Head of caudate nucleus (tissue), 42 donors: ENCODE measurements at places on chromosomes 11 and 22.

DNA sequence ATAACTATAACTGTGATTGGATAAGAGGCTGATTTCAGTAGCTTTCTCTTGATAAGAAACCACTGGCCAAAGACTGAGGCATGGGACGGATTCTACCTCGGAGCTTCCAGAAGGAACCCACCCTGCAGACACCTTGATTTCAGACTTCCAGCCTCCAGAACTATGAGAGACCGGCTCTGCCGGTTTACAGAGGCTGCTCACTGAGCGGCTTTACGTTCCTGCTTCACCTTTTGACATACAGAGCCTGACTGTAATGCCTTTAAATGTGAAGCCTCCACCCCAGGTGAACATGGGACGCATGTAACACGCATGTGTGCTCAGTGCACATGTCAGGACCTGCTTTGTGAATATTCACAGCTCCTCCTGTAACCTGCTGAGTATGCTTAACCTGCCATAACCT, 361.5 kb downstream of the CTTN start:
- DNase-seq = no peak

DNA sequence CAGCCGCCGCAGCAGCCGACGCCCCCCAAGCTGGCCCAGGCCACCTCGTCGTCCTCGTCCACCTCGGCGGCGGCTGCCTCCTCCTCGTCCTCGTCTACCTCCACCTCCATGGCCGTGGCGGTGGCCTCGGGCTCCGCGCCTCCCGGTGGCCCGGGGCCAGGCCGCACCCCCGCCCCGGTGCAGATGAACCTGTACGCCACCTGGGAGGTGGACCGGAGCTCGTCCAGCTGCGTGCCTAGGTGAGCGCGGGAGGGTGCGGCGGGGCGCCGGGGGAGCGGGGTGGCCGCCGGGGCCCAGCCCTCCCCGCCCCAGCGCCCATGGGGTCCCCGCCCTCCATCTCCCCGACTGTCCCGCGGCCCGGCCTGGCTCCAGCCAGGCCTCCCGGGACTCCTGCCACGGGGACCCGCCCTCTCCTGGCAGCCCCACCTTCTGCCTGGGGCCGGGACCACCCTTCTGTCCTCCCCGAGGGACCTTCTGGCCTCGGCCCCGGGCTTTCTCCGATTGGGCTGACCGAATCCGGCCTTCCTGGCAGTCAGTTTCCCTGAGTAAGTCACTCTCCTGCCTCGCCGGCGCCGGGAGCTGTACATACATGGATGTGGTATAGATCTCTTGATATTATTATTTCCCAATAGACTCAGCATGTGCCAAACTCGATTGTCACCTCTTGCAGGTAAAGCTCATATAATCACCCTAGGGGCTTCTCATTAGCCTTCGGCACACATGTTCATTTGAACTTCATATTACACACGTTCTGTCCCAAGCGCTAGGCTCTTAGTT, 720 bp downstream of the PACS1 start:
- peak; percentile 59 for DNase-seq

- DNase-seq = no peak
These were observed 199.5 kb downstream of the AASDHPPT start for GRCh38 chr11:106276859-106277436.

- DNase-seq = peak; percentile 5
These were observed 41.7 kb downstream of the OTOG start for GRCh38 chr11:17588721-17589120.

DNA sequence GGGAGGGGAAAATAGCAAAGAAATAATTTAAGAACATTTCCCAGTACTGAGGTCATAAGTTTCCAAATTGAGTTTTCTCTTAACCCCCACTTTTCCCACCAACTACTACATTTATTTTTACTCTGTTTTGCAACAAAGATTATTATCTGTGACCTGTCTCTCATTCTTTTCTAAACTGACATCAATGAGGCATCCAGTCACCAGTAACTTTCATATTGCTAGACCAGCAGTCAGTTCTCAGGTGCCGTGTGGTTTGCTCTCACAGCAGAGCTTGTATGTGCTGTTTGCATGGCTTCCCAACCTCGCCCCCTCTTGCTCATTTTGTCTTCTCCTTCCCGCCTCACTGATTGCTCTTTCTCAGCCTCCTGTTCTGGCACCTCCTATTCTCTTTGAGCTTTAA, 1091.3 kb downstream of the TBC1D22A start:
- no peak for DNase-seq

GRCh38 chr11:119339589-119340334, 921 bp downstream of the C1QTNF5 start:
- peak; percentile 85 for DNase-seq

GRCh38 chr11:47553406-47553743, 443 bp upstream of the CELF1 start:
- no peak for DNase-seq

- DNase-seq = no peak
These were observed 76.5 kb downstream of the LRRC4C start for GRCh38 chr11:41382927-41383326.

- no peak for DNase-seq
These were observed 12.6 kb downstream of the SCARF2 start for GRCh38 chr22:20424932-20425565.

DNA sequence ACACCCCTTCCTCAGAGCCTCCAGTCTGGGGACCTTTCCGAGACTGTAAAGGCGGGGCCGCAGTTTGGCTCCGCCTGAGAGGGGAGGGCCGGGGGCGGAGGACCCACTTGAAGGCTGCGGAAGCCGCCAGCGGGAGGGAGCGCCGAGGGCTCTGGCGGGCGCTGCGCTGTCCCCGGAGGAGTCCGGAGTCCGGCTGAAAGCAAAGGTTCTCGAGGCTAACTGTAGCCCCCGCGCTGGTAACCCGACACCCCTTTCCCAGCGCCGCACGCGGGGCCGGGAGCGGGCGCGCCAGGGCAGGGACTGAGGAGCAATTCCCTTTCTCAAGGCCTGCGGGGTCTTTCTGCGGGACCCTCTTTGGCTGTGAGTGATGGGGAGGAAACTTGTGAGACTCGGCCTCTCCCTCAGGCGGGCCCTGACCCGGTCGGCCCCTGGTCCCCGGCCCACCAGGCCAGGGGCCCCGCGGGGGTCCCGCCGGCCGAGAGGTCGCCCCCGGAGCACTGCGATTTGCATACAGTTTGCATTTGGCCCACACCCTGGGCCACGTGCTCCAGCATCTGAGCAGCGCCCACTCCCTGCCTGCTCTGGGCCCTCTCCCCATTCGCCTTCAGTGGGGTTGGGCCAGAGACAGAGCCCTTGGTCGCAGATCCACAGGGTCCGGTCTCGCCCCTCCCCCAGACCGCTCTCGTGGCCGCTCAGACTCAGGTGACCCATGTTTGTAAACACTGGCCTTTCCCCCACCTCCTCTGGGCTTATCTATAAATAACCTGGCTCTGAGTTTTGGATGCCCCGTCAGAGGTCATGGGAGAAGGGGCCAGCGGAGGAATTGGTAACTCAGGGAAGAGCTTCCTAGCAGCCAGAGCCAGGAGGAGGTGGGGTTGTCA, 519 bp upstream of the ART5 start:
- DNase-seq = peak; percentile 46

DNA sequence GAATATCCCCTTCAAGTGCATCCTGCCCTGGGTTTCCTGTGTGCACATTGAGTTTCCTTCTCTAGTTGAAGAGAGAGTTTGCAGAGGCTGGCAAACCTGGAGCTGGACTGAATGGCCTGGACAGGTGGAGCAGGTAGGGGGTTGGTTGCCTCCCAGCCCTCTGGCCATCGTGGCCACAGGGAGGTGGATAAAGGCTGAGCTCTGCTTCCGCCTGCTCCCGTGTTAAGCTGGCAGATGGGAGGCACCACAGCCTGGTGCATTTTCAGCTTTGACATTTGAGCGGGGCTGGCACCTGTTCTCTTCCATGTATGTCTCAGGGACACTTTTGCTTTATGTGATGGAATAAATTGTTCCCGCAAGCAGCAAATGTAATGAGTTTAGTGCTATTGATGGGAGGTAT, 11.1 kb downstream of the MICAL2 start:
- no peak for DNase-seq

DNA sequence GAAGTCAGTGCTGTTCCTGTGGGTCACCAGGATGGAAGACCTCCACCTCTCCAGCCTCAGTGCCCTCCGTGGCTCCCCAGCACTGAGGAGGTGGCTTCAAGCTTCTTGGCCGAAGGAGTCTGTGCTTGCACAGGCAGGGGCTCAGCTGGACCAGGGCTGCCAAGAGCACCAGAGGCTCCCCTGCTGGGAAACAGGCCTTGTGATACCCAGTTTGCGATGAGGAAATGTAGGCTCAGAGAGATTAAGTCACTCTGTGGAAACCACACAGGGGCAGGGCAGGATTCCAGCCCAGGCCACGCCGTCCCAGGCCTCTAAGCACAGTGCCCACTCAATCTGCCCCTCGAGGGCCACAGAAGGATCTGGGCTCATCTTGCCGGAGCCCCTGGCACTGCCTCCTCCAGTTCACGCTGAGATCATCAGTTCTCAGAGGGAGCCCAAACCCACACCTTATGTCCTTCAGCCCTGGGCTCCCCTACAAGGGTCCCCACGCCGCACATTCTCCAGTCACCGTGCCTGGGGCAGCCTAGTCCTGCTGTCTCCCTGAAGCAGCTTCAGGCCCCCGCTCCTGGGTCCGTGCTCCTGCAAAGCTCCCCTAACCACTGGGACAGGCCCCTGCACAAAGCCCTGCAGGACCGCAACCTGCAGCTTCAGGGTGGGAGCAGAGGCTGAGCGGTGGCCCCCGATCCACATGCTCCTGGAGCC, 21.6 kb downstream of the ANO1 start:
- no peak for DNase-seq

DNA sequence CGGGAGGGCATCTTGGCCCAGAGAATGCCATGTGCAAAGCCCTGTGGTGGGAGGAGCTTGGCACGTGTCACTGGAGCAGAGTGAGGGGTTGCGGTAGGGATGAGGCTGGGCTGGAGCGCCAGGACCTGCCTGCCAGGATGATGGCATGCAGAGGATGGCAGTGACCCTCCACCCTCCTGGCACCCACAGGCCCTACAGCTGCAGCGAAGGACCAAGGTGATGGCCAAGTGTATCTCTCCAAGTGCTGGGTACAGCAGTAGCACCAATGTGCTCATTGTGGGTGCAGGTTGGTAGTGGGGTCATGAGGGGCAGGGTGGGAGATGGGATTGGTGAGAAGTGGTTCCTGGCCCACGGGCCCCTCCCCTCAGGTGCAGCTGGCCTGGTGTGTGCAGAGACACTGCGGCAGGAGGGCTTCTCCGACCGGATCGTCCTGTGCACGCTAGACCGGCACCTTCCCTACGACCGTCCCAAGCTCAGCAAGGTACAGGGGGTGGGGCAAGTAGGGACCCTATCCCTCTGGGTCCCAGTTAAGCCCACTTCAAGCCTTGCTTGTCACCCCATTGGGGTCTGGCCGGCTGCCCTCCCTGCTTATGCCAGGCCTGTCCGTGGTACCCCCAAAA, 7.4 kb downstream of the AIFM3 start:
- no peak for DNase-seq

GRCh38 chr11:57263351-57263750, 26.3 kb upstream of the APLNR start:
- DNase-seq = no peak

- no peak for DNase-seq
These were observed 1.4 kb upstream of the OR8B8 start for GRCh38 chr11:124446916-124447315.

DNA sequence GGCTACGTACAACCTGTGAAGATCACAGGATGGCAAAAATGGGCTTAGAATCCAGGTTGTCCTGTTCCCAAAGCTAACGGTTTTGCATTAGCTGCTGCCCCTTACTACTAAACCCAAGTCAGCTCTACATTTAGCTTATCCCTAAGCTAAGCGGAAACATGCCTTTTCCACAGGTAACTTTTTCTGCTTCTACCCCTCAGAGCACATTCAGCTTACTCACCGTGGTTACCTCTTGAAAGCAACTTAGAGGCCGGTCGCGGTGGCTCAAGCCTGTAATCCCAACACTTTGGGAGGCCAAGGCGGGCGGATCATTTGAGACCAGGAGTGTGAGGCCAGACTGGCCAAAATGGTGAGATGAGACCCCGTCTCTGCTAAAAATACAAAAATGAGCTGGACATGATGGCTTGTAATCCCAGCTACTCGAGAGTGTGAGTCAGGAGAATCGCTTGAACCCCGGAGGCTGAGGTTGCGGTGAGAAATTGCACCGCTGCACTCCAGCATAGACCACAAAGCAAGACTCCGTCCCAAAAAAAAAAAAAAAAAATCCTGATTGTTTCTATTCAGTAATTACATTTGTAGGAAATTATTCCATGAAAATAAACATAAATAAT, 790 bp upstream of the TMEM41B start:
- no peak for DNase-seq

DNA sequence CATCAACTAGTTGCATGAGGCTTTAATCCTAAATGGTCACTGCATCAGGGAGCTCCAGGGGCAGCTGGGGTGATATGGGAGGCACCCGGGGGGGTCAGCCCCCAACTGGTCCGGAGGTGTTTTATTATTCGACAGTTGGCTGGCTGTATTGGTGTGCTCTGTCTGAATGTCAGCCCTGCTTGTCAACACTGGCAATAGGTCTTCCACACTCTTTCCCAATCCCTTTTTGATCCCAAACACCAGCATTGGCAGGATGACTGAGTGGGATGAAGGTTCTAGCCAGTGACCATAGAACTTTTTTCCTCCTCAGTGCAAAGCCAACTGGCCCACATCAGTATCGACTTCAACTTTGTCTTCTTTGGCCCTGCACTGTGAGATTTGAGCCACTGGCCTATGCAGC, 8.9 kb upstream of the LDLRAD3 start:
- no peak for DNase-seq

DNA sequence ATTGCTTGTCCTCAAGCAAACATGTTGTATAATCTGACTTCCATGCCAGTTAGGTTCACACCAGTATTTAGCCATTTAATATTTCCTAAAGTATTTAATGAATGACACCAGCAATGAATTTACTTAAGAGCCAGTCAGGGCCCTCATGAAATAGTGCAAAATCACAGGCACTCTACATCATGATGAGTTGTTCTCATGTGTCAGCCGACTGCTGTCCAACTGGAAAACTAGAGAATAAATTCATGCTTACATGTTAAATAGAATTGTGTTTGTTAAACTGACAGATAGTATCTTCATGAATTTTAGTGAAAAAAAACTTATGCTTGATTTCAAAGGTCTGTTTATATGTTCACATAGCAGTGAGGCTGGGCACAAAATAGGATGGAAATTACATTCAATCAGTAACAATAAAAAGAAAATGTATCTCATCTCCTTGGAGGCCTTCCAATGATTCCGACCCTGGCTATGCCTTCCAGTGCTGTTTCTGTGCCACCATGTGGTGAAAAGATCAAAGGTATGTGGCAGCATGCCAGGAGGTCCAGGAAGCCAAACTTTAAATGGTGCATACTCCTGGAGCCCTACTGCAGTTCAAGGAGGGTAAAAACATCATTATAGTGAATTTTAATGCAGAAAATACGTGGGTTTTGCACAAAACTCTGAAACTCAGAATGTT, 45.2 kb downstream of the CTSC start:
- DNase-seq = no peak

- no peak for DNase-seq
These were observed 8.9 kb upstream of the GRK3 start for GRCh38 chr22:25555586-25555985.

- DNase-seq = no peak
These were observed 4.6 kb upstream of the RANGAP1 start for GRCh38 chr22:41290262-41291221.

GRCh38 chr11:3808861-3809623, 682 bp downstream of the PGAP2 start:
- no peak for DNase-seq

GRCh38 chr22:39215070-39215396, 29.7 kb downstream of the PDGFB start:
- DNase-seq = no peak

- DNase-seq = no peak
These were observed 298.0 kb upstream of the PLET1 start for GRCh38 chr11:112558691-112559090.
